ENCODE measurements at places on chromosomes 12 and 14.

GRCh38 chr12:12201274-12201758, 65.5 kb downstream of the LRP6 start:
- DNase-seq: no peak

DNA sequence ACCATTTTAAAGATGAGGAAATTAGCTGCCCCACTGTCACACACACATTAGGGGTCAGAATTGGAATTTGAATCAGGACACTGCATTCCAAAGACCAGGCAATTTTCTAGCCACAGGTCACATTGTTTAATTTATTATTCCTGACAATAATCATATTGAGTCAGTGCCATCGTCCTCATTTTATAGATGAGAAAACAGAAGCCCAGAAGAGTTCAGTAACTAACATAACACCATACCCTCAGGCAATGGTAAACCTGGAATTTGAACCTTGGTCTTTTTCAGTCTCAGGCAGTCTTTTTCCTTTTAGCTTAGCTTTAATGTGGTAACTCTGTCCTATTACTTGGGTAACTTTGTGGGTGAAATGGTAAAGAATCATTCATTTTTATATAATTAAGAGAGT, 330.3 kb upstream of the SYT1 start:
- no peak for DNase-seq

GRCh38 chr14:54470701-54471100, 18.1 kb downstream of the GMFB start:
- no peak for DNase-seq

GRCh38 chr12:104215638-104216297, at the start of gene TXNRD1:
TSS of gene TXNRD1 (plus strand) at chr12:104215779. CDS start at chr12:104215803, 24 bp downstream.
- DNase-seq: peak; percentile 78

DNA sequence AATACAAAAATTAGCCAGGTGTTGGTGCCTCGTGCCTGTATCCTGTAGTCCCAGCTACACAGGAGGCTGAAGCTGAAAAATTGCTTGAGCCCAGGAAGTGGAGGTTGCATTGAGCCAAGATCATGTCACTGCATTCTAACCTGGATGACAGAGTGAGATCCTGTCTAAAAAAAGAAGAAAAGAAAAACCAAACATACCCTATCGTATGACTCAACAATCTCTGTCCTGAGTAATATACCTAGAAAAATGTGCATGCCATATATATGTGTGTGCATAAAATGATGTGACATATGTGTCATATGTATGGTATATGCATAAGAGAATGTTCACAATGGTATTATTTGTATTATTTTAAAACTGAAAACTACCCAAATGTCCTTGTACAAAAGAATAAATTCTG, 261.5 kb upstream of the CLEC14A start:
- DNase-seq: no peak

GRCh38 chr12:44846826-44847225, 29.3 kb downstream of the NELL2 start:
- DNase-seq: no peak

DNA sequence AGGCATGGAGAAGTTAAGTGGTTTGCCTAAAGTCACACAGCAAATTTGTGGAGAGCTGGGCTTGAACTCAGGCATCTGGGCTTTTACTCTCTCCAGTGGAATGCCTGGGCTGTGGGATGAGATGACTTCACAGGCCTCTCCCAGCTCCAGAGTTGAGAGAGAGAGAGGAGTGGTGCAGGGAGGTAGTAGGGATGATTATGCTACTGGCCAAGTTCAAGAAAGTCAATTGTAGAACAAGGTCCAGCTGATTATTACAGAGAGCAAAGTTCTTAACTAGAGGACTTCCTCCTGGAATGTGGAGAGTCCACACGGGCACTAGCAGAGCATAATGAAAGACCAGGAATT, 769 bp upstream of the EMP1 start:
- no peak for DNase-seq

- no peak for DNase-seq
Observed at GRCh38 chr14:93493054-93493453, 62.3 kb downstream of the UNC79 start.

GRCh38 chr12:126487431-126487980, 1422.3 kb downstream of the AACS start:
- no peak for DNase-seq

- DNase-seq: no peak
Observed at GRCh38 chr14:100143934-100144333, 15.5 kb downstream of the DEGS2 start.

DNA sequence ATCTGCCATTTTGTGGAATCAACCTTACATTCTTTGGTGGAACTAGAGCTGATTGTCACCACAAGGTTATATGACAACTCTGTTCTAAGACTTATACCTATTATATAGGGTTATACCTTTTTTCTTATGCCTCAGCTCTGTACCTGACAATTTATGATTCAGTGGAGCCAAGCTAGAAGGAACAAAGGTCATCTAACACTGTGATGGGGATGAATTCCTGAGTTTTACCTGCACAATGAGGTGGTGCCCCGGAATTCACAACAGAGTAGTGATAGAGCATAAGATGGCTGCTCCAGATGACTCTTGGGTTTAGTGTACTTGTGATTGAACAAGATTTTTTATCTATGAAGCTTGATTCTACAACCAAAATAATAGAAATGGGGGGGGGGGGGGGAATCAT, 207.3 kb downstream of the PCNX1 start:
- DNase-seq: no peak

DNA sequence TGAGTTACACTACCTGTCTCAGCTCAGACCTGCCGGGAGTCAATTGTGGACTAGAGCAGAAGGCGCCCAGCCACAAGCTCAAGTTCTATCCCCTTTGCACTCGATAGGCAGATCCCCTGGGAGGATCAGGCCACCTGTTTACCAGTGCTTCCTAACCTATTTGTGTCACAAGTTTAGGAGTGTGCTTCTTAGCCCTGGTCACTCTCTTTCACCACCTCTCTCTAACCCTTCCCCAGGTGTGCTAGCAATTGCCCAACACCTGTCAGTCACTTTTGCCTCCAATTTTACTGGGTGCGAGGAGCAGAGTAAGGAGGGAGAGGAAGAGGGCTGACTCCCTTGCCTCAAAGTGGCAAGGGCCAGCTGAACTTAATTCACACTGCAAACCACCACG, 745 bp upstream of the NAA30 start:
- no peak for DNase-seq

- no peak for DNase-seq
Observed at GRCh38 chr12:92701441-92701840, 1.3 kb upstream of the PLEKHG7 start.

GRCh38 chr12:45730084-45730347, 510 bp downstream of the ARID2 start:
- DNase-seq: no peak

DNA sequence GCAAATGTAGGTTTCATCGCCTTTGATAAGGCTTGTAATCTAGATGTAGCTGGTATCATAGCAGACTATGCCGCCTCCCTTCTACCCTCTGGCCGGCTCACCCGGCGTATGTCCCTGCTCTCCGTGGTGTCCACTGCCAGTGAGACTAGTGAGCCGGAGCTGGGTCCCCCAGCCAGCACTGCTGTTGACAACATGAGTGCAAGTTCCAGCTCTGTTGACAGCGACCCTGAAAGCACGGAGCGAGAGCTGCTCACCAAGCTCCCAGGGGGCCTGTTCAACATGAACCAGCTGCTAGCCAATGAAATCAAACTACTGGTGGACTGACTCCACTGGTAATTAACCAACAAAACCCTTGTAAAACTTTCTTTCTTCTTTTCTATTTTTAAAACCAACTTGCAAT, 49.0 kb upstream of the A2ML1 start:
- DNase-seq: no peak

DNA sequence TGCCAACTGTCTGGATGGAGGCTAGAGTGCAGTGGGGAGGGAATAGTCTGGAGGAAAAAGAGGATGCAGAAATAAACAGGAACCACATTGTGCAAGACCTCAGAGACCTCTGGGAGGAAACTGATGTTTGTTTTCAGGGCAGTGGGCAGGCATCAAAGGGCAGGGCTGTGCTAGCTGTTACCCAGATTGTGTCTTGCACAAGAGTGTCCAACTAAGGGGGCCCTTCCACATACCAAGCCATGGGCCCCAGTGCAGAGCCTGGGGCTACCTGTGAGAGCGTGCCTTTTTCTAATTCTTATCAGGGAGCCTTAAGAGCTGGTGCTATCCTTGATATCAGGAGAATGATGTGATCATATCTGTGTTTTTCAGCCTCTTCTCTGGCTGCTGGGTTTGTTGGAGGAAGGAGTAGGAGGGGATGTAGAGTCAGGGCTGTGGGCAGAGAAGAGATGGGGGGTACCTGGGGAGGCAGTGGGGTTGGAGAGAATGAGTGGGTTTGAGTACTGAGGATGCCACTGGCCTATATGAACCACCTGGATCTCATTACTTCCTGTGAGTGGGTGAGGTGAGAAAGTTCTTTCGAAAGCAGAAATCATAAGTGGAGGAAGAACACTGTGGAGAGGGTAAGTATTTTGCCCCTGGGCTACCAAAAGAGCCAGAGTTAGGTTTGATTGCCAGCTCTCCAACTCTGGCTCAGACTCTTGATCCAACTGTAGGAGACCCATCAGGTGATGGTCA, 259.2 kb upstream of the CRY1 start:
- DNase-seq: no peak

GRCh38 chr12:646442-647384, 16.5 kb downstream of the NINJ2 start:
- DNase-seq: no peak

- DNase-seq: no peak
Observed at GRCh38 chr14:57501039-57501557, 7.4 kb upstream of the CCDC198 start.

DNA sequence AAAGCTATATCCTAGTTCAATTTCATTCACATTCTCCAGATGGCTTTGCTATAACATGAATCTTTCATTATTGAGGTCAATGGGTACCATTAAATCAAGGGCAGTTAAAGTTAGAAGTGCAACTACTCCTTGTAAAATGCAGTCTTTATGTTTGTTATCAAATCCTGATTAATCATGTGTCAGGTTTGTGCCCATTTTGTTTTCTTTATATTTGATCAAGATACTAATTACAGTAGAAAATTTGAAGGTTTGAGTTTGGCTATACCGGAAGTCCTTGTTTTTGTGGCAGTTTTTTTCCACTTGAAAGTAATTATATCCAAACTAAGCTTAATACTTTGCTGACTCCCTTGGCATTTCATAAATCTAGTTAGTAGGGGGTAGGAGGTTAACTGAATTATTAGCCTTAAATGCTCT, 513.0 kb downstream of the DIO2 start:
- DNase-seq: no peak

DNA sequence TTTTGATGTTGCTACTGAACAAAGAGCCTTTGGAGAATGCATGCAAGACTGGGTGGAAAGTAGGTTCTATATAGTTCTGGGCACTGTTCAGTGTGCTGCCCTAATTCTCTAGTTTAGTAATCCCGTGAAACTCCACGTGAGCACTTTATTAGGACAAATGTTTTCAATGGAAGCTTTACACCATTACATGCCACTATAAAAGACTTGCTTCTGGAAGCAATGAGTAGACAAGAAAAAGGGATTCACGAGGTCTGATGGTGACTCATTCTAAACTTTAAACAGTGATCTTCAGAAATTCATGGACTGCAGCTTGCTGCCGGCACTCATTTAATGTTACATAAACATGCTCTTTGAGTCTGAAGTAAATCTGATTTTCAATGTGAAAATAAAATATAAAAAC, 22.3 kb downstream of the ATG14 start:
- no peak for DNase-seq

GRCh38 chr14:43591776-43592175, 915.3 kb downstream of the FSCB start:
- DNase-seq: no peak

DNA sequence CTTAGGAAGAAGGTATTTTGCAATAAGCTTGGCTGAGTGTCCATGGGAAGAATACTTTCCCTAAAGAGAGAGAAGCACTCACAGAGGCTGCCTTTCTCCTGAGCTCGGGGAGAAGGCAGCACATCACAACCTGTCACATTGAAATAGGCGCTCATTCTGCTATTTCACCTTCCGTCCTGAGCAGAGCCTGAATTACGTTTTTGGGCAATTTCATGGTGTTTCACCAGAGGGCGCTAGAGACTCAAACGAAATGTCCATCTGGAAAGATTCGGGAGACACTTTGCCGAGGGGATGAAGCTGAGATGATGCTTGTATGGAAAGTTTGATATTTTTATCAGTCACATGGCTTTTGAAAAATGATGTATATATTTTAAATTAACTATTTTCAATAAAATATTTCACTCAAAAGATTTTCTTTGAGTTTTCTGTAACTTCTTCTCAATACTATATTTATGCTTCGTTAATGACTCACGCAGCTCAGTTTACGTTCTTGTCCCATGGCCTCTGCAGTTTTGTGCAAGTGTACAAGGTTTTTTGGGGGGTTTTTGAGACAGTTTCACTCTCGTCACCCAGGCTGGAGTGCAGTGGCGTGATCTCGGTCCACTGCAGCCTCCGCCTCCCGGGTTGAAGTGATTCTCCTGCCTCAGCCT, 17.4 kb upstream of the B4GALNT3 start:
- DNase-seq: no peak

DNA sequence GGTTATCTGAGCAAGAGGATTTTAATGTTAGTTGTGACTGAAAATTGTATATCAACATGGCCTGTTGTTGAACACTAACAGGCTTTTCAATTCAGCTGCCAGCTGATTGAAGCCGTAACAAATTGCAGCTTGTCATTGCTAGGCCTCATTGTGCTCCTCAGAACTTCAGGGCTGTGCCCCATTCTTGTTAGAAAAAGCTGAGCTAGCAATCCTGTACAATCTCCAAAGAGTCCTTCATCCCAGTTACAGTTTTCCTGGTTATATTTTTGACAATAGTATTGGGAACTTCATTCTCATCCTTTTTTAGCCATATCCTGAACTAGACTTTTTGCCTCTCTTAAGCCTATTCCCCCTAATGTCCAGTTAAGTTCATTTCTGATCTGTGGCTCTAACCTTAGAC, 564.1 kb upstream of the ATXN7L3B start:
- DNase-seq: no peak
